Astrocyte of the spinal cord (primary cell): ENCODE measurements at places on chromosomes 6 and 20.

DNA sequence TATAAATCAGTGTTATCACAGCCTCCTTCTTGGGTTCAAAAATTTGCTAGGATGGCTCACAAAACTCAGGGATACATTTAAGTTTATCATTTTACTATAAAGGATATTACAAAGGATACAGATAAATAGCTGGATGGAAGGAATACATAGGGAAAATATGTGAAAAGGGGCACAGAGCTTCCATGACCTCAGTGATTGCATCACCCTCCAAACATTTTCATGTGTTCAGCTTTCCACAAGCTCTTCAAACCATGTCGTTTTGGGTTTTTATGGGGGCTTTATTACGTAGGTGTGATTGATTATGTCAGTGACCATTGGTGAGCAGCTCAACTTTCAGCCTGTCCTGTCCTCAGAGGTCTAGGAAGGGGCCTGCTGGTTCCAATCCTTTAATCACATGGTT is 68.0 kb downstream of the CYB5R4 start:
- no peak for DNase-seq

DNA sequence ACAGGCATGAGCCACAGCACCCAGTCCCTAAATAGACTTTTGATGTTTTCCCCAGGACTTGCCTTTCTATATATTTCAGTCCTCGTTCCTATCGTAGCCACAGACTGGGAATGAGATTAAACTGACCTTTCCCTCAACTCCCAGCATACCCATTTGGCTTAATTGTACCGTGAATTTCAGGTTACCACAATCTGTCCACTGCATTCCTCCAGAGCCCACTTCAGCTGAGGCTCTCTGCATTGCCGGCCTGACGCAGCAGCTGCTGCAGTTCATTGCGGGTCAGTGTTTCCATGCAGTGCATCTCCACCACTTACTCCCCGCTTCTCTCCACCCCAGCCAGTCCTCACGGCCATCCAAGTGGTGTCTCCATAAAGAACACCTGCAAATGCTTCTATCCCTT is 103.1 kb upstream of the RIN2 start:
- DNase-seq, result no peak

DNA sequence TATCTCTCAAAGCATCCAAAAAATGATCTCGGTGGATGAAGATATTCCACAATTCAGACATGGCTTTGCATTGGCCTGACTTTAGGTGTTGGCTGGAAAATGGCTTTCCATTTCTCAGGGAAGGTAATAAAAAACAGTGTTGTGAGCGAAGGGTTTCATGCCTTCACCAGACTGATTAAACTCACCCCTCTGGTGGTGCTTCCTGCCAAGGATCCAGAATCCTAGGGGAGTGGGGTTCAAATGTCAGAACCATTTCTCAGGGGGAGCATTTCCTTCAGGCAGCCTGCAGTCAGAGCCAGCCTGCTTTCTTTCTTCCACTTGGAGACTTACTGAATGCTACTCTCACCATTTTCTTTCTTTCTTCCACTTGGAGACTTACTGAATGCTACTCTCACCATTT is 45.7 kb upstream of the SMIM28 start:
- DNase-seq, result no peak

DNA sequence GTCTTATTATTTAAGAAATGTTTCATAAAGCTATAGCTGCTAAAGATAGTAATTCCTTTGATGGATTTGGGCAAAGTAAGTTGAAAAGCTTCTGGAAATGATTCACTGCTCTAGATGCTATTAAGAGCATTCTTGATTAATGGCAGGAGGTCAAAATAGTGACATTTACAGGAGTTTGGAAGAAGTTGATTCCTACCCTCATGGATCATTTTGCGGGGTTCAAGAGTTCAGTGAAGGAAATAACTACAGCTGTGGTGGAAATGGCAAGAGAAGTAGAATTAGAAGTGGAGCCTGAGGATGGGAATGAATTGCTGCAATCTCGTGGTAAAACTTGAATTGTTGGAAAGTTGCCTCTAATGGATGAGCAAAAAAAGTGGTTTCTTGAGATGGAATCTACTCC is 316.1 kb downstream of the UTRN start:
- no peak for DNase-seq

- DNase-seq, result peak; percentile 18
These were observed 756.9 kb downstream of the TFAP2A start for GRCh38 chr6:9657994-9658393.

DNA sequence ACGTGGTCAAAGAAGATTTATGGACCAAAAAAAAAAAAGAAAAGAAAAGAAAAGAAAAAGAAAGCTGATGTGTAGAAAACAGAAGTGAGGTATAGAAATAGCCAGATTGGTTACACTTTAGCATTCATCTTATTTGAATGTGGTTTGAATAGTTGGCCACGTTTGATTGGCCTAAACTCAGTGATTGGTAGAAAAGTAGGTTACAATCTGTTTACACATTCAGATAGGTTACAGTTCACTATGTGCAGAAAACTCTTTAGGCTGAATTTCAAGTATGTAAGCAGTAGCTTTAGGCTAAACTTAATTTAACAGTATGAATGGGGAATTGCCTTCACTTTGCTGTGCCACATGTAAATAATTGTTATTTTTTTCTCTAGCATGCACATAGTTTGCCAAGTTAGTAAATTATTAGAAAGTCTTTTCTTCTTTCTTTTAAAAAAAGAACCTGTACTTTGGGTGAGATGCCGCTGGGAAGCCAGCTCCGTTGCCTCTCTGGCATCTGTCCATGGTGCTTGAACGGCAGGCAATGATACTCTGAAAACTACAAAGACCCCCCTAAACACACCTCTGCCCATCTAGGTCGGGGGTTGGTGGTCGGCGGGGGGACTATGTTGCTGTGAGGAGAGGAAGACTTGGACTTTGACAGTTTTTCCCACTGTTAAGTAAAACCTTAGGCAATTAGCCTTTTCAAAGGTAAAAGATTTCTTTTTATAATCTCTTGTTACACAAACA is 173.0 kb downstream of the AIG1 start:
- DNase-seq, result no peak

DNA sequence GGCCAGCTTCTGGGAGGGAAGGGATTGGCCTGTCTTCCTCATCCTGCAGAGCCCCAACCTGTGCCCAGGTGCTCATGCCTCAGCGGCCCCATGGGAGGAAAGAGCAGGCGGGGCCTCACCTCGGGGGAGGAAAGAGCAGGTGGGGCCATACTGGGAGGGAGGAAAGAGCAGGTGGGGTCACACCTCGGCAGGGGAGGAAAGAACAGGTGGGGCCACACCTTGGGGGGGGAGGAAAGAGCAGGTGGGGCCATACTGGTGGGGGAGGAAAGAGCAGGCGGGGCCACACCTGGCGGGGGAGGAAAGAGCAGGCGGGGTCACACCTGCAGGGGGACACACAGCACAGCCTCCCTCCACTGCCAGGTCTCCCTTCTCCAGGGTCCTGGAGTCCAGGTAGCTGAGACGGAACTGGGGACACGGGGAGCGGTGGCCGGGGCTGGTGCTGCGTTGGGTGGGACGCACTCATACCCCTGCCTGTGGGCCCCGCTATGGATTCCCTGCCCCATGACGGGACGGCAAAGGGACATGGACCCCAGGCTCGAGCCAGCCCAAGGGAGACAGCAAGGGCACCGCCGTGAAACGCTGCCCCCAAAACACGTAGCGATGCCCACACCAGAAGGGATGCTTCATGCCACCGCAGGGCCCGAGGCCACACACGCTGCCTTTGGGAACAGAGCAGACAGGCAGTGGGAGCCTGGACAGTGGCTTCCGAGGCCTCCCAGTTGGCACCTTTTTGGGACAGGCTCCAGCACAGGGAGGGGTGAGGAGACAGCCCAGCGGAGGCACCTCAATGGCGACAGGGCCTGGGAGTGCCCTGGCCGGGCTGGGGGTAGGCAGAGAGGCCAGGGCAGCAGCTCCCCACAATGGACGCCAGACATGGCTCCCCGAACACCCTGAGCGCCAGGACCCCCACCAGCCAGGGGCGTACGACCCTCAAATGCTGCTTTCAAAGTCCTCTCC is 43.3 kb upstream of the CHRNA4 start:
- no peak for DNase-seq

- DNase-seq, result no peak
These were observed 687.9 kb upstream of the AGPAT4 start for GRCh38 chr6:161961796-161962195.

GRCh38 chr20:11443382-11444119 is 474.1 kb upstream of the BTBD3 start:
- DNase-seq, result no peak

- no peak for DNase-seq
These were observed 77.9 kb downstream of the PHF20 start for GRCh38 chr20:35849706-35850105.

DNA sequence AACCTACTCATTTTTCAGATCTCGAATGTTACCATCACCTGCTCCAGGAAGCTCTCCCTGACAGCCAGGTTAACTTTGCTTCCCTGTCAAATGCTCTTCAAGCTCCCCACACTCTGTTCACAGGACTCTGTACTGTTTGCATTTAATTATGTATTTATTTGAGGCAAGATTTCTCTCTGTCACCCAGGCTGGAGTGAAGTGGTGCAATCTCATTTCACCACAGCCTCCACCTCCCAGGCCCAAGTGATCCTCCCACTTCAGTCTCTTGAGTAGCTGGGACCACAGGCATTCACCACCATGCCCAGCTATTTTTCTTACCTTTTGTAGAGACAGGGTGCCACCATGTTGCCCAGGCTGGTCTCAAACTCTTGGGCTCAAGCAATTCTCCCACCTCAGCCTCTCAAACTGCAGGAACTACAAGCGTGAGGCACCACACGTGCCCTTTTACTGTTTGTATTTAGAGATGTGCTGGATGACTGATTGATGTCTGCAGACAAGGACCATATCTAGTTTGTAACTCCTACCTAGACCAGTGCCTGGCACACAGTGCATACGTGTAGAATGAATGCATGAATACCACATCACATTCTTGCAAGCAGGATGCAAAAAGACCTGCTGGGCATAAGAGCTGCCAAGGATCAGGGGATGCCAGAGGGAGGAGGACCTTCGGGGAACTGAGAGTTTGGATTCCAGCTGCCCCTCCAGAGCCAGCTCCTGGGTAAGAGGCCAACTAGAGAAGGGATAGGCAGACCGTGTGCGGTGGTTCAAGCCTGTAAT is 15.6 kb upstream of the CBFA2T2 start:
- DNase-seq, result no peak

DNA sequence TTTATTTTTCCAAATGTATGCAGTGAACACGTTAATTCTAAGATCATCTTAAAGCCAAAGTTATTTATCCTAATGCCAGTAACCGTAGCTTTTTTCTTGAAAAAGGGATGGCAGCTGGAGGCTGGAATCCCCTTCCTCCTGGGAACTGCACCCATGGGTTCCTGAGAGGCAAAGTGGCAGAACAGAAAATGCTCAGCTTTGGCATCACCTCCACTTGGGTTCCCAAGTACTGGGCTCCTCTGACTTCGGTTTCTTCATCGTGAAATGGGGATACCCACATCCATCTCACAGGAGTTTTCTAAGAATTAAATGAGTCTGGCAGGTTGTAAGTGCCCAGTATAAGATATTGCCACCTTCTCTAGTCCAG is 6.2 kb upstream of the DDX43 start:
- DNase-seq, result no peak

DNA sequence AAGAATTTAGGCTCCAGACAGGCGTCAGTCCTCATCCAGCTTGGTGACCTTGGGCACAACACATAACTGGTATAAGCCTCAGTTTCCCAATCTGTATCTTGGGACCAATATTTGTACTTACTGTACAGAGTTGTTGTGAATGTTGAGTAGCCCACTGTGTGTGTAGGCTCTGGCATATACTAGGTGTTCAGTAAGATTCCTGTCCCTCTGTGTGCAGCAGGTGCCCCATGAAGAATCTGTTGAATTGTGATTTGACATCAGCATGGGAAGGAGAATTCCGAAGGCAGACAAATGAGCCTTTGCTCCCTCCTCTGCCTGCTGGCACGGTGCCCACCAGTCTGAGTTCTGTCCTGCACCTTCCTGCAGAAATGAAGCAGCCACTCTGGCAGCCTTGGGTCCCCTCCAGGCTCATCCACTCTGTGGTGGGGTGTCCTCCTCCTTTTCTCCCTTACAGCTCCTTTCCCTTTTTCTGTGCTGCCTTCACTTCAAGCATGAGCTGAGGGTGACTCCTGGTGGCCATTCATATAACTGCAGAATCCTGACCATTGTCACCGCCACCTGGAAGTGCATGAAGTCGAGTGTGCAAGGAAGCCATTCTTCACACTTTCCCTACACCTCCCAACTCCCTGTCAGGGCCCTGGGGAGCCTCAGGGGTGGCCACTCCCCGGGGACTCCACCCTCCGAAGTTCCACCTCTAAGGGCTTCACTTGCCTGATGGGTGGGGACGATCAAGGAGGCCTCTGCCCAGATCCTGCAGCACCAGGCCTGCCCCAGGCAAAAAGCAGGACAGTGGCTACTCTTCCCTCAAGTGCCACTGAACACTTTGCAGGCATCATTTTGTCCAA is 48.2 kb downstream of the MRPL14 start:
- peak; percentile 69 for DNase-seq
